CD8-positive, alpha-beta memory T cell (primary cell): ENCODE measurements at places on chromosomes 16 and 17.

DNA sequence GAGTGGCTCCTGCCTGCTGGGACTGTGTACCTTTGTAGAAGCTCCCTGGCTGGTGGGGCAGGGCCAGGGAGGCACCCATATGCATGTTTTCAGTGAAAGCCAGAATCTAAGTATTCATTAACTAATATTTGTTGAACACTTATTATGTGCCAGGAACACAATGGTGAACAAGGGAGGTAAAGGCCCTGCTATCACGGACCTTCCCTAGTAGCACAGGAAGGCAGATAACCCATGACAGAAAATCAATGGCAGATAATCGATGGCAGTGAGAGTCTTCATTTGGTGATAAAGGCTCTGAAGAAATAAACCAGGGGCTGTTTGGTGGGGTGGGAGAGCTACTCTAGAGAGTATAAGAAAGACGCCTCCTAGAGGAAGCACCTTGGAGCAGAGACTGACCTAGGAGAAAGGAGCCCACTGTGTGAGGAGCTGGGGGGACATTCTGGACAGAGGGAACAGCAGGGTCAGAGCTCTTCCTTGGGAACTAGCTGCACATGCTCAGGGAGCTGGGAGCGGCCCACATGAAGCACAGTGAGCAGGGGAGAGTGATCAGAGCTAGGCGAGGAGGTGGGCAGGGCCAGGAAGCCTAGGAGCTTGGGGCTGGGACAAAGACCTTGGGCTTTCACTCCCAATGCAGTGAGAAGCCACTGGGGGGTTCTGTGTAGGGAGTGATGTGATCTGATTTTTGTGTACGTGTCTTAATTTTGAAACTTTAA is 78.5 kb downstream of the SPECC1 start:
- DNase-seq, result no peak

GRCh38 chr17:80792373-80792781 is 199.3 kb upstream of the CHMP6 start:
- no peak for DNase-seq

GRCh38 chr17:66915204-66915611 is 49.3 kb upstream of the CACNG4 start:
- no peak for DNase-seq

- no peak for DNase-seq
These were observed 645 bp downstream of the DNAH17 start for GRCh38 chr17:78576389-78577112.

DNA sequence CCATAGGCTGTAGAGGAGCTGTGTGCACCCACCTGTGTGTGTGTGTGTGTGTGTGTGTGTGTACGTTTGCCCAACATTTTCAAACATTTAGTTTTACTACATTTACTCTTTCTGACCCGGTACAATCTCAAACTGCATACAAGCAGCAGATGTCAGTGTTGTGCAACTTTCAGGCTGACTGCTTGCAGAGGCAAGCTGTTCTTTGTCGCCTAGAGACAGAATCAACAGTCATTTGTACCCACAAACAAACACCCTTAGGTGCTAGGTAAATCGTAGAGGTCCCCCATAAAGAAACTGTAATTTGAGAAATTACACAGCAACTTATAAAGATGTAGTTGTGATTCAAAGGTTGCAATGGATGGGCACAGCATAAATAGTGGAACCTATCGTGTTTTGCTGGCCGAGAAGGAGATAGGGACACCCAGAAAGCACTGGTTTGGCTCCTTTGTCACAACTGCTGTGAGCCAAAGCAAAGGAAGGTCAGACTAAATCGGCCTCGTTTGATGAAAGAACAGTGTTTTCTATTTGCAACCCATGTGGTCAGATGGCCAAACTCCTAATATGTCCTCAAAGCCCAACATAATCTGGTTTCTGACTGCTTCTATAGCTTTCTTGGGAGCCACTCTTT is 478.4 kb downstream of the TOX3 start:
- no peak for DNase-seq

DNA sequence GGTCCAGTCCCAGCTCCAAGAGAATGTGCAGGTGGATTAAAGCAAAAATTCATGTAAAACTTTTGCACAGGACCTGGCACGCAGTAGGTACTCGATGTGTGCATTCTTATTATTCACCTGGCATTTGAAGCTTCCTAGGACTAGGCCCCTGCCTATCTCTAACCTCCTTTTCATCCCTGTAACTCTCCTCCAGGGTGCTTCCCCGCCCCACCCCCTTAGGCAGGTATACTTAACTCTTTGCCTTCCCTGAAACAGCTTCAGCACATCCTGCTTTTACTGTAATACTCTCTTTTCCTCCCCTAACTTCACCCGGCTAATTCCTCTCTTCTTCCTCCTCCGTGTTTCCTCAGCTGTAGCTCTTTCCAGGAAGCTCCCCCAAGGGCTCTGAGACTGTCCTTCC is 54.8 kb downstream of the CDK5R1 start:
- DNase-seq, result no peak

DNA sequence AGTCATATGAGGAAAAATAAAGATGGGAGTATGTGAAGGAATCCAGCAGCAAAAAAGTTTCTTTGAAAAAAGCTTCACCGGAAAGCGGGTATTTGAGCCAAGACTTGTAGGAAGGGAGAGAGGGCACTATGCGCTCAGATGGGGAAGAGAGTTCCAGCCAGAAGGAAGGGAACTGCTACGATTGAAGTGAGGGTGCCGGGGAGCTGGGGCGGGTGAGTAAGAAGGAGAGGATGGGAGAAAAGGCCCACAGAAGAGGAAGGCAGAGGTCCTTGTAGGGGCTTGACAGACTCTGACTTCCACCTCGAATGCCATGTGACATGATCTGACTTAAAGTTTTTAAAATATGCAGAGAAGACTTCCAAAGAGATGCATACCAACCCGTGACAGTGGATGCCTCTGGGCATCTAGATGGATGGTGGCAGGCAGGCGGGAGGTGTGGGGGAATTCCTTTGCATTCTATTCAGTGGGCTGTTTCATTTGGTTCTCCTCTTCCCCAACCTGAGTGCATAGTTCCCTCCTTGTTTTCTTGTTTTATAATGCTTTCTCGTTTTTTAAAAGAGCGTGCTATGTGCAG is 44.9 kb downstream of the CDRT4 start:
- no peak for DNase-seq

GRCh38 chr16:30018731-30019158 is 4.3 kb upstream of the C16orf92 start:
- DNase-seq, result no peak

GRCh38 chr17:40568074-40568836 is 3.0 kb upstream of the CCR7 start:
- DNase-seq, result no peak

DNA sequence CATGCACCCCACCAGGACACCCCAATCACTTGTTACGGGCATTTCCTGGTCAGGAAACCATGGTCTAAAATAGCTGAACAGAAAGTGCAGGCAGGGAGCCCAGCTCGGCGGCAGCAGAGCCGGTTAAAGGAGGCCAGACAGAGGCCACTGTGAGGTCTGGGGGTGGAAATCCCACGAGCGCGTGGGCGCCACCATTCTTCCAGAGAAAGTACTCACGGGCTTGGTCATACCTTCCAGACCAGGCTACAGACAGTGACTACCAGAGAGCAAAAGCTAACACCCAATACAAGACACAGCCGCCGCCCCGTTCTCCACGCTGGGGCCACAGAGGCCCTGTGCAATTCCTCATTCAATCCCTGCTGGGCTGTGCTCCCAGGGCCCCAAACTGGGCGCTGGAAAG is 11.9 kb downstream of the CEP131 start:
- DNase-seq, result no peak

DNA sequence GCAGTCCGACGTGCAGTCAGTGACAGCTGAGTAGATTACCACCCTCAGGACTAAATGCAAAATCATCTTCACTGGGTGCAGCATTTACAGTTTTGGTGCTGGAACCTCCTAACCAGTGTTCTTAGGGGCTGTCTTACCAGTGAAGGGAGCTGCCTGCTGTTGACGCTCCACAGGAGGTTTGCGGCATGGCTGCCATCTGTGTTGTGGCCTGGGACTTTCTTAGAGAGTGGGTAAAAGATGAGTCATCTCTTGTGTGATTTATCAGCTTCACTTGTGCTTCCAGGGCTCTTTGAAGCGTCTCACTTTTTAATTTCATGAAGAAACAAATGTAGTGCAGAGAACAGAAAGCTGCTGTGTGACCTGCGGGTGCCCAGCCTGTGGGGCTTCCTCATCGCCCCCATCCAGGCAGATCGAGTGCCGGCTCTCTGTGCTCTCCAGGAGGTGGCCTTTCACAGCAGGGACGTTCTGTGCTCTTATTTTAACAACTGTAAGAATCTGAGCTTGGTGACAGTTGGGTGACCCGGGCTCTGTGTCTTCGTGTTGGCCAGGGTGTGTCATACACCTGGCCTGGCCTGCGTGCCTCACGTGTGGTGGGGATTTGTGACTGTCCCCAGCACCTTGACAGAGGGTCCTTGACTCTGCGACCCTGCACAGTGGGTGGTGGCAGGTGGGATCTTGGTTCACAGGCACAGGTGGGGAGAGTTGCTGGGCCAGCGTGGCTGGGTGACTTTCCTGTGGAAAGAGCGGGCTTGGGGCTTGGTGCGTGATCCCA is 24.3 kb upstream of the ZNF750 start:
- DNase-seq, result peak; percentile 78

DNA sequence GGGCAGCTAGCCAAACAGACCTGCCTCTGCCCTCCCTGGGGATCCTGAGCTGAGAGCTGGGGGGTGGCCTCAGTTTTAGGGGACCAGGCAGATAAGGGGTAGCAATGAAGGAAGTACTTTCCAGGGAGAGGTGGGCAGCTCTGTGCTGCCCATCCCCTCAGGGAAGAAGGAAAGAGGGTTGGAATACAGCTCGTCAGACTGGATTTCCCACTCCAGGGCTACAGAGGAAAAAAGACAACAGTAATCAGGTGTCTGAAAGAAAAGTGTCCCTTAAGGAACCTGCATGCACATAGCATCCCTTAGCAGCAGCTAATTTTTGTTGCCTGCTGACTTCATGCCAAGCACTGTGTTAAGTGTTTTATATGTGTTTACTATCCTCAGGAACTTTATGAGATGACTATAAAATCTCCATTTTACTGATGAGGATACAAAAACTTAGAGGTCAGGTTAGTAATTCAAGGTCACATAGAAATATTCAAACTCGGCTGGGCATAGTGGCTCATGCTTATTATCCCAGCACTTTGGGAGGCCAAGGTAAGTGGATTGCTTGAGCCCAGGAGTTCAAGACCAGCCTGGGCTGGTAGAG is 3.2 kb upstream of the MRPL58 start:
- no peak for DNase-seq

DNA sequence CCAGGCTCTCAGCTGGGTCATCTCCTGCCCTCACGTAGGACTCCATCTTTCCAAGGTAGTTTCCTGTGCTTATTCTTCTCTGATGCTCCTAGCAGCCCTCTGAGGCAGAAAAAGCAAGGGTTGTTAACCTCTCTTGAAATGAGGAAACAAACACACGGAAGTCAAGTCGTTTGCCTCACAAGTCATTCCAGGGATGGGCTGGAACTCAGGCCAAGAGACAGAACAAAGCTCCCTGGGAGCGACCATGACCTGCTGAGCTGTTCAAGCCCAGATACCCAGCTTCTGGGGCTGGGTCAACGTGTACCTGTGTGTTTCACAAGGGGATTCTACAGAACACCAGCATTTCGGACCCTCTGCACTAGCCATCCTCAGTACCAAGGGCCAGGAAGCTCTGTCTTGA is 28.1 kb downstream of the SRL start:
- DNase-seq, result no peak

- DNase-seq, result no peak
These were observed 190.7 kb downstream of the KATNIP start for GRCh38 chr16:27740496-27741201.

- no peak for DNase-seq
These were observed 2.9 kb downstream of the IRF8 start for GRCh38 chr16:85901773-85902365.

DNA sequence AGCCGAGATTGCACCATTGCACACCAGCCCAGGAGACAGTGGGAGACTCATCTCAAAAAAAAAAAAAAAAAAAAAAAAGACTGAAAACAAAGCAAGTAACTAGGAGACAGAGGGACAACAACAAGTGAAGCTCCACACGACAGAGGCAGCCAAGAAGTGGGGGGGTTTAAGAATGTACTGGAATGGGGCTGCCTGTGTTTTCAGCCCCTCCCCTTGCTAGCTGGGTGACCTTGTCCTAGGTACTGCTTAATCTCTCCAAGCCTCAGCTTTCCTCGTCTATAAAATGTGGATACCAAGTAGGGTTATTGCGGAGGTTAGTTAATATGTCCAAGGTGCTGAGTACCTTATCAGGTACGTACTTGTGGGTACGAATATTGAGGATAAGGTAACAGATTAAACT is 163.8 kb upstream of the CACNG5 start:
- no peak for DNase-seq

GRCh38 chr17:67055811-67056745 is 11.7 kb downstream of the CACNG1 start:
- no peak for DNase-seq

DNA sequence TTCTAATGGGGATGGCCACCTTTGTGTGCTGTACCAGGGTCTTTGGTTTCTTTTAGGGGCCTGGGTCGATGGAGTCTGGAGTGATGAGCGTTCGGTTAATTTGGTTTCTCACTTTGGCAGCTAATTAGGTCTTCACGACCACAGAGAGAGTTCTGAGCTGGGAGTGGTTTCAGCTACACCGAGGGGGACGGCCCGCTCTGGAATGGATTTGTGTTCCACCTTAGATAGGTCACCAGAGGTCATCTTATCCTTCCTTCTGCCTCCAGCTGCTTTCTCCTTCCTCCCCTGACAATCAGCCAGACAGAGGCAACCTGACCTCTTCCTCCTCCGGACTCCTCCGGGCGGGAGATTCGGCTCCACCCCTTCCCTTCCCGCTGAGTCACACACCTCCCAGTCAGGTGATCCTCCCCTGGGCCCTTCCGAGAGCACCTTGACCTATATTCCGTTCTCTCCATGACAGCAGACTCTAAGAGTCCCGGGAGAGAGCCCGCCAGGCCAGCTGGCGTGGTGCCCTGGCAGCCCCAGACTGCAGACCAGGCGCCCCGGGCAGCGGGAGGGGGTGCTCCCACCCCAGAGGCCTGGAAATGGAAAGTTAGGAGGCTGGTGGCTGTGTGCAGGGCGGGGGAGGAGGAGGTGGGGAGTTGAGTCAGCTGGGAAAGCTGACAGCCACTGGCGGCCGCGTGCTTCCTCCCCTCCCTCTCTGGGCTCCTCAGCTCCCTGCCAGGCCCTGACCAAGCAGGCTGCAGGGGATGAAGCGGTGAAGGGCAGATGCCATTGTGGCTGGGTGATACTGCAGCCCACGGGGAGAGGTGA is 44.7 kb downstream of the CHD9 start:
- DNase-seq, result peak; percentile 72

- DNase-seq, result no peak
These were observed 131.9 kb downstream of the MSI2 start for GRCh38 chr17:57388131-57388725.
